AG04449 (cell line): ENCODE measurements at places on chromosomes 6 and 20.

DNA sequence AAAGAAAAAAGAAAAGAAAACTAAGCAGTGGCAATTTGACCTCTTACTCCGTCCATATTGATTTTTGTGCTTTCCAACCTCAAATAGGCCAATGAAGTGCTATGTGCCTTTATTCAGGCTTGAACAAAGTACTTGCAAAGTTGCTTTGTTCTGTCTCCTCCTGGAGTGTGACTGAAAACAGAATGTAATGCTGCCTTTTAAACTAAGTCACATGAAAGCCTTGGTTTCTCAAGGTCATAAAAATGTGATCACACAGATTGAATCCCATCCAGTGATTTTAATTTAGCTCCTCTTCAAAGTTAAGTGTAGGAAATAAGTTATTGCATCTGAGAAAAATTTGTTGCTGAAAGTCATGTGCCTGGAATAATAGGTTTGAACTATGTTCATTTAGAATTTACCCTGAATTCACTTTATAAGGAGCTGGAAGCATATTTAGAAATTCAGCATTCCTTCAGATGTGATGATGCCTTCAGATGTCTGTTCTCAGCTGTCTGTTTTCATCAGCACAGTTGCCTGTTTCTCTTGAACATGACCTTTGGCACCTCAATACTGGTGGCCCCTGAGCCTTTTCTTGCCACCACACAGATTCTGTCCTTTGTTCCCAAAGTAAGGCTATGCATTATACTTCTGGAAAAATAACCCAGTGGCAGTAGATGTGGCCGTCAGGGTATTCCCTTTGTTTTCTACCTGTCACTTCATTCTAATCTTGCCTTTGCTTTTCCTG is 48.8 kb downstream of the KIZ start:
- DNase-seq = no peak

- DNase-seq = no peak
Observed at GRCh38 chr20:61067221-61067620, 184.8 kb upstream of the CDH4 start.

DNA sequence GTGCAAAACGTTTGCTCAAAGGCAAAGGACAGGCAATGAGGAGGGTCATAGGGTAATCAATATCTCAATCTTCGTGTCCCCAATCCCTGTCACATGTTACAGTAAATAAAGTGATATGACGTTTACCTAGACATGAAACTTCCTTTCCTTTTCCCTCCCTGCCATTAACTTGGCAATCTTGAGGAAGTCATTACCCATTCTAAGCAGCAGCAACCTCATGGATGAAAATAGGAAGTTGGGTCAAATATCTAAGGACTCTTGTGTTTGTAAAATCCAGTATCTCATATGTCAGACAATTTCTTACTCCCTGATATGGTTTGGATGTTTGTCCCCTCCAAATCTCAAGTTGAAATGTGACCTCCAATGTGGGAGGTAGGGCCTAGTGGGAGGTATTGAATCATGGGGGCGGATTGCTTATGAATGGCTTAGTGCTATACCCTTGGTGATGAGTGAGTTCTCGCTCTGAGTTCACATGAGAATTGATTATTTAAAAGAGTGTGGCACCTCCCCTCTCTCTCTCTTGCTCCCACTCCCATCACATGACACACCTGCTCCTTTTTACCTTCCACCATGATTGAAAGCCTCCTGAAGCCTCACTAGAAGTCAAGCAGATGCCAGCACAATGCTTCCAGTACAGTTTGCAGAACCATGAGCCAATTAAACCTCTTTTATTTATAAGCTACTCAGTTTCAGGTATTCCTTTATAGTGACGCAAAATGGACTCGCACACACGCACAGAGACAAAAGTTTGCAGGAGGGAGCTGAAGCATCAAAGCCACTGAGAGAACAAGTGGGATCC is 545.9 kb upstream of the JARID2 start:
- DNase-seq = no peak

DNA sequence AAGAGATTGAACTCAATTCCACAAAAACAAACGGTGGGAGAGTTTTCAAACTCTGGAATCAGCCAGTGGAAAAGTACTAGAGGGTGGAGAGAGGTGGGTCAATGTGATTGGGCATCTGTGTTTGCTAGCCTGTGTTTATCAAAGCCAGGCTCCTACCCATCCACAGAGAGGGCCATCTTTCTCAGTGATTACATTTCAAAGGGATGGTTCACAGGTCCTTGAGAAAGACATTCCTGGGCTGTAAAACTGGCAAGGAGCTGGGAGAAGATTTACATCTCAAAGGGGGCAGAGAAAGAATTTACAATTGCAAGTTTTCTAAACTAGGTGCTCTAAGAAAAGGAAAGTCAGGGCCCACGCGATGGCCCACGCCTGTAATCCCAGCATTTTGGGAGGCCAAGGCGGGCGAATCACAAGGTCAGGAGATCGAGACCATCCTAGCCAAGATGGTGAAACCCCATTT is 146.8 kb upstream of the UST start:
- no peak for DNase-seq

DNA sequence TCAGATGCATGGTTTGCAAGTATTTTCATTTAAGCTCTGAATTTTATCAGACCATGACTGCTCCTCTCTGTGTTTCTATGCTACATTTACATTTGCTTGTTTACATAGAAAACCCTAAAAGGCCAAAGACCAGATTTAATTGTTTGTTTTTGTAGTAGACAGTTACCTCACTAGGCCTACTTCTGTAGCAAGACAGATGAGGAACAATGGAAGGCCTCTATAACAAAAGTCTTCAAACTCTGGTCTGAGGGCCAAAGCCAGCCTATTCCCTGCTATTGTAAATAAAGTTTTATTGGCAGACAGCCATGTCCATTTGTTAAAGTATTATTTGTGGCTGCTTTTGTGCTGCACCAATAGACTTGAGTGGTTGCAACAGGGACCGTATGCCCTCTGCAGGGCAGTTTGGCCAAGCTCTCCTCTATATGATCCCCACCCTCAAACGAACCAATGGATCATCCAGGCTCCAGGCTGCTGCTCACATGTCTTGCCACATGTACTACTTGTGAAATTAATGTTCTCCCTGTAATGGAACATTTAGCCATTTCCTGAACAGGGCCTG is 182.0 kb downstream of the DOK5 start:
- DNase-seq = no peak

DNA sequence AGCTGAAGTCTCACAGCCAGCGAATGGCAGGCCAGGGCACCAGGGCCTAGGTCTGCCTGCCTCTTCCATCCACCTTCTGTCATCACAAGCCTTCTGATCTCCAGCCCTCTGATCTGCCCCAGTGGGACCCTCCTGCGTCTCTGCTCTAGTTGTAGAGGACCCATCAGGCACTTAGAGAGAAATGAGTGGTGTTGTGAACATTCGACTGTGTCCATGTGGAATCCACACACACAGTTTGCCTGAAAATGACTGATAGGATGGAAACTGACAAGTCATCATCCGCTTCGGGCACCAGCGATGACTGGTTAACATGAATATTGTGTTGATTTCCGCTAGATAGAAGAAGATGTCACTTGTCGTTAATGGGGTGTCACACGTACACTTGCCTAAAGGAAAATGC is 221.0 kb downstream of the PTPRT start:
- DNase-seq = no peak

DNA sequence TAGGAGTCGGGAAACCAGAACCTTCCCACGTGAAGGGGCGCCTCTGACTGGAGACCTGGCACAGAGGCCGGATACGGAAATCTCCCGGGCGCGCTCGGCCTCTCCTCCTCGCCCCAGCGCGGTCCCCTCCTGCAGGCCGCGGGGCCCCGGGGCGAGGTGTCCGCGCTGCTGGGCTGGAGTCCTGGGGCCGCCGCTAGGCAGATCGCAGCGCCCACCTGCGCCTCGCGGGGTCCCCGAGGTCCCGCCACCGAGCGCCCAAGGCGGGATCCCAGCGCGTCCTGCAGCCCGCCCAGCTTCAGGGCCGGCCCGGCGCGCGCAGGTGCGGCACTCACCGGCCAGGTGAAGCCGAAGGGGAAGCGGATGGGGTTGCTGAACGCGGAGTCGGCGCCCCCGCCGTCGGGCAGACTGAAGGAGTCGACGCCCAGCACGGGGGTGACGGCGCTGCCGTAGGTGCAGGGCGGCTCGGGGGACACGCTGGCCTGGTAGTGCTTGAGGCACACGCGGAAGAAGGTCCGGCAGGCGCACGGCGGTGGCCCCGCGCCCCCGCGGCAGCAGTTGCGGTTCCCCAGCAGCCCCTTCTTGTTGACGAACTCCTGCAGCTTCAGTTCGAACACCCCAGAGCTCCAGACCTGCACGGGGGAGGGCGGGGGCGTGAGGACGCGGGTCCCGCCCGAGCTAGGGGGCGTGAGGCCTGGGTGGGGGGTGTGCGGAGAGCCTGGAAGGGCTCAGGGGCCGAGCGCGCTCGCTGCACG is 1.5 kb downstream of the DLL1 start:
- no peak for DNase-seq

DNA sequence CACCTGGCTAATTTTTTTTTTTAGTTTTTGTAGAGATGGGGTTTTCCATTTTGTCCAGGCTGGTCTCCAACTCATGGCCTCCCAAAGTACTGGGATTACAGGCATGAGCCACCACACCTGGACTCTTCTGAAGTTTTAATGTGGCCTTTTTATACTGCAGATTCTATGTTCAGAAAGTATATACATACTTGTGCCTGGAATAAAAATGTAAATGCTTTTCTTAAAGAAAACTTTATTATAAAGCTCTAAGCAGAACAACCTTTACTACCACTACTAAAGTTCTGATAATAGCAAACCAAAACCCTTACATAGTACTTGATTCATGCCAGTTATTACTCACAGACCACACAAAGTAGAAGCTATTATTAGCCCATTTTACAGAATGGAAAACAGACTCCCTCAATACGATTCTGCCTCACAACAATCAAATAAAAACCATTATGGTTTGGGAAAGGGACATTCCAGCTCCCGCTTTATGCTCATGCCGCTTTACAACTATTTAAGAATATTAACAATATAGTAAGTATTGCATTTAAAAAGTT is 5.3 kb downstream of the PHIP start:
- DNase-seq = no peak

DNA sequence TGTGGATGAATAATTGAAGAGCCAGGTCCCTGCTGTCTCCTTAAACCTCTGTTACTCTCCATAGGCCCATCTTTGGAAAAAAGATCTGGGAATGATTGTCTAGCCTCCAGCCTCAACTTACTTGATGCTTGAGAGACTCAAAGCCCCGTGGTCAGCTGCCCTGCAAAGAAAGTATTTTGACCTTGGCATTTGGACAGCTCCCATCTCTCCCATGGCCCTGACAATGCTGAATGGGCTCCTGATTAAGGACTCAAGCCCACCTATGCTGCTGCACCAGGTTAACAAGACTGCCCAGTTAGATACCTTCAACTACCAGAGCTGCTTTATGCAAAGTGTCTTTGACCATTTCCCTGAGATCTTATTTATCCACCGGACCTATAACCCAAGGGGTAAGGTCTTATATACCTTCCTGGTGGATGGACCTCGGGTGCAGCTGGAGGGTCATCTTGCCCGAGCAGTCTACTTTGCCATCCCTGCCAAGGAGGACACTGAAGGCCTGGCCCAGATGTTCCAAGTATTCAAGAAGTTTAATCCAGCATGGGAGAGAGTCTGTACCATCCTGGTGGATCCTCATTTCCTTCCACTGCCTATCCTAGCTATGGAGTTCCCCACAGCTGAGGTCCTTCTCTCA is 1.6 kb downstream of the ZSWIM1 start:
- no peak for DNase-seq

DNA sequence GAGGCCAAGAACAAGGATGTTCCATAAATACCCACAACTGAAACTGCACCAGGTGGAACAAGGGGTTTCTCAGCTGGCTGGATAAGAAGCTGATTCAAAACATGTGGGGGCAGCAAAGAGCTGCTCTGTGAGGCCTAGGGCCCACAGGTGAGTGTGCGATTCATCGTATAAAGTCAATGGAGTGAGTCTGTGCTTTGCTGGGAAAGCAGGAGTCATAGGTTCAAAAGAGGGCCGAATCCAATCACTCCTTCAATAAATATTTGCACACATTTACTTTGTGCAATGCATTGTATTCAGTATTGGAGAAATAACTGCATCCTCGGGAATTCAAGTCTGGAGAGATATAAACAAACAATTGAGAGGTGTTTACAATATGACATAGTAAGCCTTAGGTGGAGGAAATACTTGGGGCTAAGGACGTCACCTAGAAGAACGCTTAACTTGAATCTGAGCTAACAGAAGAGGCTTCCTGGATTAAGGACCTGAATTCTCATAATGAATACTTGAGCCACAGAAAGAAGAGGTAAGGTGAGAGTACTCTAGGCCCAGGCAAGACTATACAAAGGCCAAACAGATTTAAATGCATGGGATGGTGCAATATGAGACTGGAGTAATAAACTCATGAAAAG is 83.7 kb upstream of the TMEM30A start:
- DNase-seq = no peak

GRCh38 chr6:33673851-33674250 is 37.6 kb downstream of the UQCC2 start:
- DNase-seq = no peak

GRCh38 chr6:155080881-155081845 is 86.0 kb downstream of the TIAM2 start:
- DNase-seq = peak; percentile 41

- no peak for DNase-seq
Observed at GRCh38 chr6:116371120-116371917, 572 bp downstream of the DSE start.
